ENCODE measurements at places on chromosomes 3 and 15.

GRCh38 chr3:9553021-9553947 is at the start of gene LHFPL4:
Gene LHFPL4, minus strand, starts transcription at chr3:9553822. Its CDS starts 1,143 bp downstream, at chr3:9552679.
- DNase-seq, result no peak

- peak; percentile 10 for DNase-seq
Observed at GRCh38 chr3:264394-265156, 68.0 kb downstream of the CHL1 start.

DNA sequence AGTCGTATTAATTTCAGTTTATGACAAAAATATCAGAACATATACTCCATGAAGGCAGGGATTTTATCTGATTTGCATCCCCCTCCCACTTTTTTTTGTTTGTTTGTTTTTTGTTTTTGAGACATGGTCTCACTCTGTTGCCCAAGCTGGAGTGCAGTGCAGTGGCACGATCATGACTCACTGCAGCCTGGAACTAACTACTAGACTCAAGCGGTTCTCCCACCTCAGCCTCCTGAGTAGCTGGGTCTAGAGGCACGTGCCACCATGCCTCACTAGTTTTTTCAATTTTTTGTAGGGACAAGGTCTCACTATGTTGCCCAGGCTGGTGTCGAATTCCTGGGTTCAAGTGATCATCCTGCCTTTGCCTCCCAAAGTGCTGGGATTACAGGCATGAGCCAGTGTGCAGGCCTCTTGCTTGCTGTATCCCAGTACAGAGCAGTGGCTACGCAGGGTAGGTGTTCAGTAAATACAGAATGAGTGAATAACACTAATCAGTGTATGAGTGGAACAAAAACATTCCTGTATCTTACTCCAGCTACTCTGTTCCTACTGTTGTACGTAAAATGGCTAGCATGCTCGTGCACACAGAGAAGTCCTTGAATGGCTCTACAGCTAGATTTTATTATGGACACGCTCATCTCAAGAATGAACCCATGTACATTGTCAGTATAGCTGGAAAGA is 272.4 kb downstream of the FOXP1 start:
- peak; percentile 10 for DNase-seq

- DNase-seq, result no peak
Observed at GRCh38 chr15:66682865-66683264, 19.2 kb upstream of the SMAD6 start.

GRCh38 chr15:37586976-37587375 is 347.5 kb upstream of the TMCO5A start:
- DNase-seq, result no peak

DNA sequence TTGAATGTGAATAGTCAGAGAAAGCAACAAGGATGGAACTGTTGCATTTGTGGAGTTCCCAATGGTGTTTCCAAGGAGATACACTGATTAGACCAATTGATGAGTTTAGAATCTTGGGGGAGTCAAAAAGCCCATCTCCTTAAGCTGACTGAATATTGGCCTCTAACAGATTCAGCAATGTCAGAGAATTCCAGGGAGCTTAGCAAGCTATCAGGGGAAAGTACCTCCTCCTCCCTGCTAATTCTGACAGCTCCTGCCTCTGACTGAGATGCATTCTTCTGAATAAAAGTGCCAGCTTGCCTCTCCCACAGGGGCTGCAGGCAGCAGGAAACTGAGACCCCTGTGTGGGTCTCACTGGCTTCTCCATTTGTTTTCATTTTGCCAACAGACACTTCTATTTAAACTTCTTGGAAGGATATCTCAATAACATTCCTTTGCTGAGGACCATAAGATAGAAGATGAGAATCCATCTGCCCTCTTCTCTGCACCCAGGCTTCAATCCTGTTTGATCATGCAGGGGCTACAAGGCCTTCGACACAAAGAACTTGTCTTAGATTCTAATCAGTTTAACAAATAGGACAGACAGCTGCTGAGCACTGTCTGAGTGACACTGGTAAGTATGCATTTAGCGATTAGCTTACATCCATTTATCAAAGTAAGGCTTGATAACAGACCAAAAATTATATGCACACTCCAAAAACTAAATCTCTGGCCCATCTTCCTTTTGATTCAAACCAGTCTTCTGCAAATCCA is 1080.8 kb downstream of the TUSC7 start:
- DNase-seq, result no peak

GRCh38 chr15:91468871-91469580 is 369.0 kb downstream of the SV2B start:
- no peak for DNase-seq

DNA sequence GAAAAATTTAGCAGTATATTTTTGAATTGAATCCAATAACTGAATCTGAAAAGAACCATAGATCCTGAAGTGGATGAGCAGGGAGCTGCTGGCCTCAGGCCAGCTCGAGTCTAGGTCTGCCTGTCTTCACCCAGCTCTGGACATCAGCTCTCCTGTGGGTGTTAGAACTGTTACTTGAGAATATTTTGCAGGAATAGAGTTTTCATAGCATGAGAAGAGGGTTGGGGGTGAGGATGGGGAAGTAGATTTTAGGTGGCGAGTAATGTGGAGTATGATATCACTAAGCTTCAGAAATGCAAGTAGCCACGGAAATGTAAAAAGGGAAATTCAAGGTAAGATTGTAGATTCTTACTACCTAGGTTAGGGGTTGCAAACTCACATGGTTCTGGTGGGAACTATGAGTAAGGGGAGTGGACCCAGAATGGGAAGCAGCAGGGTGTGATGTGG is 6.2 kb downstream of the RAB8B start:
- no peak for DNase-seq

DNA sequence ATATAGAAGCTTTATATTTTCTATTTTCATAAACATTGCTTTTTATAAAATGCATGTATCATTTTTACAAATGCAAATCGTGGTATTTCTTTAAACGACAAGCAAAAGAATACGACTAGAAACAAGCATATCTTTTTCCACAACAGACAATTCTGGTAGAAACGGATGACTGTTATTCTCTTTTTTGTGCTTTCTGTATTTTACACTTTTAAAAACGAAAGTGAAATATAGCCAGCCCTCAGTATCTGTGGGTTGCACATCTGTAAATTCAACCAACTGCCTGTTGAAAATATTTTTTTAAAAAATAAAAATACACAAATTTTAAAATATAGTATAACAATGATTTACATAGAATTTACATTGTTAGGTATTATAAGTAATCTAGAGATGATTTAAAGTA is 61.3 kb downstream of the PRTG start:
- no peak for DNase-seq

- DNase-seq, result no peak
Observed at GRCh38 chr3:54856271-54856670, 71.6 kb downstream of the LRTM1 start.

DNA sequence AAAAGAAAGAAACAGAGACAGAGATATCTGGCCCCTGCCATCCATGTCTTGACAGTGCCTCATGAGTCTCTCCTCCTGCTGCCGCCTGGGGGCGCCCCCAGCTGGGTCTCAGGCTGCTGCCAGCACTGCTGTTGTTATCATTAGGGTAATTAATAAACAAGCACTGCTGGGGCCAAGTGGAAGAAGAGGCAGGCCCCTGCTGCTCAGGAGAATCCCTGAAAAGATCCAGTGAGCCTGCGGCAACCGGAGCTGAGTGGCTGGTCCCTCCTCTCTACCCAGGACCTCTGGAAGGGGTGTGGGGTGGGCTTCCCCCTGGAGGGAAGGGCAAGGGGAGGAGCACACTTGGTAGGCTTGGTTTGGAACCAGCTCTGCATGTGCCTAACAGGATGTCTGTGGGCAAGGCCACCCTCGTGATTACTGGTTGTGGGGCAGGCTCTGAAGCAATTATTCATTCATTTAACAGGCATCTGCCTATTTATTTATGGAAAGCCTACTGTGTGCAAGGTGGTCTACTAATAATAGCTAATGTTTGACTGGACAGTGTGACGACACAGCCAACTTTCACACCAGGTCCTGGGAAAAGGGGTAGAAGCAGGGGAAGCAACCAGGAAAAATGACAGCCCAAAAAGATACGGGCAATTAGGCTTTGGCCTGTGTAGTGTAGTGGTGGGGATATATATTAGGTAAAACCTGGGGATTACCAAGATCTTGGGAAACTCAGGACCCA is 1.2 kb upstream of the TYRO3 start:
- peak; percentile 42 for DNase-seq

DNA sequence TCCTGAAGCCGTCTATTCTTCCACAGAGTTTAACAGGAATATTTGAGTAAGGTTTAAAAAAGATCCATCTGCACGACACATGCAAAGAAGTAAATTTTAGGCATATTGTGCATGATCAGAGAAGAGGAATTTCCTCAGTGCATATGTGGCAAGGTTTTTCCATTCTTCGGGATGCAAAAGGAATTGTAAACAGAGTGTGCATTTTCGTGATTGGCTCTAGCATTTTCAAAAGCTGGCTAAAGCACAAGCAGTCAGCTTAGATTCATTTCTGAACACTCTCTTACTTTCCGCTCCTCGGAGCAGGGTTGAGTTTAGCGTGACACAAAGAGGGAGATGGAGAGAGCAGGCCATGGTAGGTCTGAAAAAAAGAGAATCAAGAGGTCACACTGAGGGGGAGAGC is 128.2 kb downstream of the ADAMTS9 start:
- DNase-seq, result no peak

DNA sequence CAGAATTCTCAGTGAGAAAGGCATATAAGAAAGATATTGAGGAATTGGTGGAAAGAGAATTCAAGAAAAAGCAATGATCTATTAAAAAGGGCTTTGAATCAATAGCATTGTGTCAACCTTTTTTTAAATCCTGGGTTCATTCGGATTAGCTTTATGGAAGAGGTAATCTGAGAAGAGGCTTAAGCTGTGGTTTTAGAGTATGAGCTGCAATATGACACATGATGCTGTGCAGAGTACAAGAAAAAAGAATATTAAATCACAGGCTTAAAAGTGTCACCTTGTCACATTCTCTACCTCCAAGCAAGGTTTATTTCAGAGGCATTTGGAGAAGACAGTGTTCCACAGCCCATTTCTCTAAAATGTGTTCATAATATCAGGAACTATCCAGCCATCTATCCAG is 128.9 kb downstream of the RTP4 start:
- DNase-seq, result no peak

DNA sequence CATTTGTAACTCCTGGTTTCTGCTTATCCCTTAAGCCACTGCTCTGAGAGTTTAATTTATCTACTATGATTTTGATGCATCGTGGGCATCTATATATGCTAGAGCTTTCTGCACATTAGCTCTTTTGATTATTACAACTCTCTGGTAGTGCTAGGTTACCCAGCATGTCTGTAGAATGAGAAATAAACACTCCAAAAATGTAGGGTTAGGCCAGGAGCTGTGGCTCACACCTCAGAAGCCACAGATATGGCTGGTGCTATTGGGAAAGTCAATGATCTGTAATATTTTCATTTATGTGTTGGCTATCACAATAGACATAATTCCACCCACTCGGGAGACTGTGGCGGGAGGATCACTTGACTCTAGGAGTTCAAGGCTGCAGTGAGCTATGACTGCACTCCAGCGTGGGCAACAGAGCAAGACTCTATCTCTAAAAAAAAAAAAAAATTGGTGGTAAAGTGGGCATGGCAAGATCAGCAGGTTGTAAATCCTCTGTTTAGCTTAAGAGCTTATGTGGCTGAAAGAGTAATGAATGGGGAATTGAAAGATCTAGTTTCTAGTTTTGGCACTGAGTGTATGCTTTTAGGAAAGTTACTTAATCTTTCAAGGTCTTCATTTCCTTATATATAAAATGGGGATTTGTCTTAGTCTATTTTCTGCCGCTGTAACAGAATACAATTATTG is 6.3 kb downstream of the TIGIT start:
- no peak for DNase-seq

- DNase-seq, result peak; percentile 18
Observed at GRCh38 chr3:57958642-57959422, 49.4 kb upstream of the FLNB start.

DNA sequence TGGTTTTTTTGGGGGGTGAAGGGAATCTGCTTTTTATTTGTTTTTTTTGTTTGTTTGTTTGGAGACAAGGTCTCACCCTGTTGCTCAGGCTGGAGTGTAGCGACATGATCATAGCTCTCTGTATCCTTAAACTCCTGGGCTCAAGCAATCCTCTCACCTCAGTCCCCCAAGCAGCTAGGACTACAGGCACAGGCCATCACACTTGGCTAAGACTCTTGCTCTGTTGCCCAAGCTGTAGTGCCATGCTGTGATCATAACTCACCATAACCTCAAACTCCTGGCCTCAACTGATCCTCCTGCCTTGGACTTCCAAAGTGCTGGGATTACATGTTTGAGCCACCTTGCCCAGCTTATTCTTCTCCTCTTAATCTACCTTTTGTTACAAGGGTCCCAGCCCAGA is 31.8 kb downstream of the GPR176 start:
- no peak for DNase-seq

- no peak for DNase-seq
Observed at GRCh38 chr3:62128051-62128450, 245.3 kb downstream of the FEZF2 start.

GRCh38 chr3:157499342-157499963 is 3.8 kb downstream of the VEPH1 start:
- DNase-seq, result peak; percentile 81

GRCh38 chr3:141261472-141262307 is 30.1 kb downstream of the PXYLP1 start:
- DNase-seq, result no peak

DNA sequence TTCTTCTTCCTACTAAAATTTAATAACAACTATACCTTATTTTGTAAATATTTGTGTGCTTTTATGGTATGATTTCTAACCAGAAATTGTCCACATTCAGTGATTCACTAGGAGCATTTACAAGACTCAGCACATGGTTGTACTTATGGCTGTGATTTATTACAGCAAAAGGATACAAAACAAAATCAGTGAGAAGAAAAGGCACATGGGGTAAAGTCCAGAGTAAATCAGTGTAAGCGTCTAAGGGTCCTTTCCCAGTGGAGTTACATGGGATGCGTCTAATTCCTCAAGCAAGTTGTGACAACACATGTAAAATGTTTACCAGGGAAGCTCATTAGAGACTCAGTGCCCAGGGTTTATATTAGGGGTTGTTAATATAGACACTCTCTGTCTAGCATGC is 31.1 kb downstream of the RNF13 start:
- DNase-seq, result no peak

DNA sequence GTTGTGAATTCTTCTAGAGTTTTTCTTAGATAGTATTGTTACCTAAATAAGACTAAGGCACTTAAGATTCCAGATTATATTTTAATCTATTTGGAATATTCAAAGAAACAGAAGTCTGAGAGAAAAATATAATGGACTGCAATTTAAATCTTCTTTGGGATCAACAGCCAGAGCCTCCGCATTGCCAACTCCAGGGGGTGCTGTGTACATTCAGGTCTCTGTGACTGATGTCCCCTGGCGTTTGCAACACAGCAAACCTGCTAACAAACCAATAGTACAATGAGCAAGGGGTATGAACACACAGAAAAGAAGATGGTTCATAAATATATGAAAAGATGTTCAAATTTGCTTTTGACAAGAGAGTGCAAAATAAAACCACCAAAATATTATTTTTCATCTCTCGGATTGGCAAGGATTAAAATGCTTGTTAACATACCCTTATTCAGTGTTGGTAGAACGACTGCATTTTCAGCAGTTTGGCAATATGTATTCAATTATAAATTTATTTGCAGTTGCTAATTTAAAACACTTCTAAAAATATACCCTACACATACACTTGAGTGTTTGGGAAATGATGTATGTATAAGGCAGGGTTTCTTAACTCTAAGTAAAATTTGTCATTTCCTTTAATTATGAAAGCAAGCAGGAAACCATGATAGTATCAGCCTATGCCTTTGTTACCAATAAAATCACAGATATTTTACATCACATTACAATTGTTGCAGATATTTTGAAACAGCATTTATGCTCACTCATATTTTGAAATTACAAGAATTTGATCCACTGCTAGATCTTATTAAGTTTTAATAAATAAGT is 16.1 kb upstream of the TM4SF1 start:
- peak; percentile 63 for DNase-seq

Data from RCC 7860 (cell line).